ENCODE measurements at places on chromosomes 5 and 9.

- no peak for DNase-seq
These were observed 15.7 kb downstream of the NUDT12 start for GRCh38 chr5:103546858-103547257.

- DNase-seq: peak; percentile 55
These were observed 20.8 kb upstream of the MATR3 start for GRCh38 chr5:139272471-139273321.

- no peak for DNase-seq
These were observed 16.4 kb downstream of the NNT start for GRCh38 chr5:43619380-43619779.

- no peak for DNase-seq
These were observed 3.7 kb downstream of the LCN9 start for GRCh38 chr9:135666534-135667462.

DNA sequence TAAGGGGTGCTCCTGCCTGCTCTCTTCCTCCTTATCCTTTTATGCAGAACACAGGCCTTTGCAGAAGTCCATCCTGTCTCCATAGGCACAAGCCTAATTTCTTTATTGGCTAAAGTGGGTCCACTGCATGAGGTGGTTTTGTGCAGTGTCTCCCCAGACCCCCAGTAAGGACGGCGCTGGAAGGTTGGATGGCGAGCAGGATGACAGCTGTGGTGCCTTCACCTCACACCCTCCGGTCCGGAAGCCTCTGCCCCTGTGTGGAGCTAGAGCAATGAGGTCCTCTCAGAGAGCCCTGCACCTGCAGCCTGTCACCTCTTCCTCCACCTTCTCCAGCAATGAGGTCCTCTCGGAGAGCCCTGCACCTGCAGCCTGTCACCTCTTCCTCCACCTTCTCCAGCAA, 393.7 kb upstream of the IRX1 start:
- no peak for DNase-seq

GRCh38 chr5:59021837-59022514, 439.1 kb downstream of the RAB3C start:
- DNase-seq: no peak

GRCh38 chr5:165134155-165134554, 1628.7 kb downstream of the MAT2B start:
- no peak for DNase-seq

- peak; percentile 68 for DNase-seq
These were observed 55.8 kb downstream of the PTTG1 start for GRCh38 chr5:160477266-160477970.

DNA sequence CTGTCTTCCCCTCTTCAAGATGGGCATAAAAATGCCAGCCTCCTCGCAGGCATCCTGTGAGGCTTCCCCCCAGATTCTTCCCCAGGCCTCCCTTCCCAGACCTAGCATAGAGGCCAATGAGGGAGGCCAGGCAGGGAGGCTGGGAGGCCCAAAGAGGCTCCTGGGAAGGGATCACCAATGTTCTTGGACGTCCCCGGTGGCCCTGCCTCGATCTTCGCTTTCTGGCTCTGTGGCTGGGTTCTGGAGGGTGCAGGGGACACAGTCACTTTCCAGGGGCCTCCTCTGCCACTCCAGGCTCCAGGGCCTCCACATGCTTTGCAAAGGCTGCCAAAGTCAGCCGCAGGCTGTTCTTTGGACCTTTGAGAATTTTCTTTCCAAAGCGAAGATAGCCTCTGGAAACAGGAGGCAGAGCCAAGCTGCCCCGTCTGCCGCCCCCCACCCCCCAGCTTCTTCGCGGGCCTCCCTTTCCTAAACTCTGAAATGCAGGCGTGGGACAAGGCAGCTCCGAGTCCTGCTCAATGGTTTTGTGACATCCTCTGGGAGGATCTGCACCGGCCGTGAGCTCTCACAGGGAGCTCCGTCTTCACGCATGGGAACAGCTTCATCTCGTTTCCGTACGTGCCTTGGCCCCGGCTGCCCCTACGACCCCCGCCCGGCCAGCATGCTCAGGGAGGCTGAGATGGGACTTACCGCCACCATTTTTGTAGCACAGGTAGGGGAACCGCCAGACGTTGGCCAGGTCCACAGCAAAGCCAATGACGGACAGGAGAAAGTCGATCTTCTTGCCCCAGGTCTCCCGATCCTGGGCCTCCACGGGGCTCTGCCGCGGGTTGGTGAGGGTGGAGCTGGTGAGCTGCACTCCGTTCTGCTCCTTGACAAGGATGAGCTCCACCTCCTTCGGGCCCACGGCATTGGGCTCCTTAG, 2.8 kb downstream of the SLC6A3 start:
- no peak for DNase-seq

GRCh38 chr9:127344368-127345000, 52.5 kb upstream of the SLC2A8 start:
- no peak for DNase-seq

DNA sequence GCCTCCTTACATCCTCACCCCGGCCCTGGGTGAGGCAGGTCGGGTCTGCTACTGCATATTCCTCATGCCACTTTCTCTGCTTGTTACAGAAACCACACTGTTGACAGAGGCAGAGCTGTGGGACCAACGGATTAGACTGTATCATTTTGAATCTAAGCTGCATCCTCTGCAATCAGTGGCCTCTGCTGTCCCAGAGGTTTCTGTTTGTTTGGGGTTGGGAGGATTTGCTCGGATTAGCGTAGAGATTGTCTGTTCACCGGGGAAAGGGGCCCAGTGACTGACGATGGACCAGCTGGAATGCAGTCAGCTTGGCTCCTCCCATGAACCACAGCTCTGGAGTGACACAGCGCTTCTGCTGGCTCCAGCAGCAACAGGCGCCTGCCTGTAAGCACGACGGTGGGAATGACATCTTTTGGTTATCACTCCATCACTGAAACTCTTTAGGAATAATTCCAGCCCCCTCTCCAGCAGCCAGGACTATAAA, 37.3 kb upstream of the ADRA1B start:
- DNase-seq: no peak

DNA sequence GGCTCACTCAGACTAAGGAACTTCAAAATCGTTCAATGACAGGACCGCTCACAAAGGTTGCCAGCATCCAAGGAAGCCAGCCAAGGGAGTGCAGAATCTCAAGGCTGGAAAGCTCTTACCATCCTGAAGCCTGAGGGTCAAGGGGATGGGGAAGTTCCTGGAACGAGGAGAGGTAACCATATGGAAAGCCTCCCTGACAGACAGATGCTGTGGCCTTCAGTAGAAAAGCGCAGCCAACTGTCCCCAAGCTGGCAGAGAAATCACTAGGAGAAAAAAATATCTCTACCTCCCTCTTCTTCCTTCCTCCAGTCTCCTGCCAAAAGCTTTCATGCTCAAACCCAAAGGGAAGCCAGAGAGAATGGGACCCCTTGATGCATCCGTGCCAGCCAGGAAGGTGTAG, 90.5 kb upstream of the RANBP3L start:
- DNase-seq: no peak

- DNase-seq: peak; percentile 90
These were observed 8.7 kb upstream of the SLC2A8 start for GRCh38 chr9:127388037-127388855.

- no peak for DNase-seq
These were observed 1.2 kb downstream of the CXXC5 start for GRCh38 chr5:139649082-139649991.

GRCh38 chr5:2752059-2752820, 763 bp upstream of the IRX2 start:
- DNase-seq: no peak

GRCh38 chr5:178247481-178248456, 15.2 kb upstream of the PHYKPL start:
- no peak for DNase-seq

DNA sequence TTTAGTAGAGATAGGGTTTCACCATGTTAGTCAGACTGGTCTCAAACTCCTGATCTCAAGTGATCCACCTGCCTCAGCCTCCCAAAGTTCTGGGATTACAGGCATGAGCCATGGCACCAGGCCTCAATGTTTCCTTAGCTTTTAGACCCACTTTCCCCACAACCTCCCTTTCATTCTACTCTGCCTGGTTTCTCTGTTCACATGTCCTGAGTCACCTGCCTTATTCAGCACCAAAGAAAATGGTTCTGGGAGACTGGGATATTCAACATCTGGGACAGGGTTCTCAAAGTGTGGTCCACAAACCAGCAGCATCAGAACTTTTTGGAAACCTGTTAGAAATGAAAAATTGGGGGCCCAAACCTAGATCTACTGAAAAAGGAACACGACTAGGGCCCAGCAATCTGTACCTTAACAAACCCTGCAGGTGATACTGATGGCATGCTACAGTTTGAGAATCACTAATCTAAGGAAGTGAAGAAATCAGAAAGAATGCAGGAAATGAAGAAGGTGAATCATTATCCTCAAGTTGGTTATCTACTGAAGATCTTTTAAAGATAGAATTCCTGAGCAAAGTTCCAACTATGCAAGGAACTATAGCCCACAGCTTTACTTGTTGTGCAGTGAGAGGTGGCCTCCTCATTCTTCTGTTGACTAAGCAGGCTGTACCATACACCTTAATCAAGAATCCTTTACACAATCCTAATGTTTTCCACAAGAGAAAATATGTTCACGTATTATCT, 51.8 kb upstream of the CTNNAL1 start:
- DNase-seq: no peak

GRCh38 chr5:133694181-133694831, 82.0 kb upstream of the FSTL4 start:
- DNase-seq: no peak

GRCh38 chr5:102545175-102545574, 46.4 kb upstream of the SLCO6A1 start:
- no peak for DNase-seq

DNA sequence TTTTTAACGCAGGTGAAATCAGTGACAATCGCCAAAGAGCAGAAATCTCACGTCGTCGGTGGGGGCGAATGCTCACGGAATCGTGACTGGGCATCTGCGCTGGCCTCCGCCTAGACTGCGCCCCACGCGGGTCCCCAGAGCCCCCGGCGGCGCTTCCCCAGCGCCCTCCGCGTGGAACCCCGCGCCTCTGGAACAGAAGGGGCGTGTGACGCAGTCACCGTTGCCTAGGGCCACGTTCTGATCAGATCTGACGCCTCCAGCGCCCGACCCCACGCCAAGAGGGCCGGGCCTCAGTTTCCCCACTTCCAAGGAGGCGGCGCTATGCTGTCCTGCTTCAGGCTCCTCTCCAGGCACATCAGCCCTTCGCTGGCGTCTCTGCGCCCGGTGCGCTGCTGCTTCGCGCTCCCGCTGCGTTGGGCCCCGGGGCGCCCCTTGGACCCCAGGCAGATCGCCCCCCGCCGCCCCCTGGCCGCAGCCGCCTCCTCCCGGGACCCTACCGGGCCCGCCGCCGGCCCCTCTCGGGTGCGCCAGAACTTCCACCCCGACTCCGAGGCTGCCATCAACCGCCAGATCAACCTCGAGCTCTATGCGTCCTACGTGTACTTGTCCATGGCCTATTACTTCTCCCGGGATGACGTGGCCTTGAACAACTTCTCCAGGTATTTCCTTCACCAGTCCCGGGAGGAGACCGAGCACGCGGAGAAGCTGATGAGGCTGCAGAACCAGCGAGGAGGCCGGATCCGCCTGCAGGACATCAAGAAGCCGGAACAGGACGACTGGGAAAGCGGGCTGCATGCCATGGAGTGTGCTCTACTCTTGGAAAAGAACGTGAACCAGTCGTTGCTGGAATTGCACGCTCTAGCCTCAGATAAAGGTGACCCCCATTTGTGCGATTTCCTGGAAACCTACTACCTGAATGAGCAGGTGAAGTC, at the start of gene FTMT:
FTMT (plus strand) TSS at position 240 of the 932 bp plus-strand sequence; CDS start at position 322, 82 bp downstream.
- DNase-seq: no peak

GRCh38 chr5:150295172-150295634, 5.6 kb upstream of the CAMK2A start:
- no peak for DNase-seq

DNA sequence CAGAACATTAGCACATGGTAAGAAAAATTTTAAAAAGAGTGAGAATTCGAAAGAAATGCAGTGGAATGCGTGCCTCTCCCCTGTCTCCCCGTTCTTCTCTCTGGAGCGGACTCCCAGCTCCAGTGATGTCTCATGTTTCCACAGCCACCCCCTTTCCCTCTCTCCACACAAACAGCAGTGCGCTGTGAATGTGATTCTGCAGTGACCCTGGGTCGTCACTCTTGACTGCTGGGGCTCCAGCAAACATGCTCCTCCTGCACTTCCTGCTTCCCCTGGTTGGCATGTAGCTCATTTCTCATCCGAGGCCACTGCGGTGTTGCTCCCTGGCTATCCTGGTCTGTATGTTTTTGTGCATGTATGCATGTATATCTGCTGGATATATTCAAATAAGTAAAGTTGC, 13.3 kb downstream of the PHF2 start:
- DNase-seq: no peak

GRCh38 chr5:116145416-116145815, 60.6 kb downstream of the COMMD10 start:
- DNase-seq: peak; percentile 5

DNA sequence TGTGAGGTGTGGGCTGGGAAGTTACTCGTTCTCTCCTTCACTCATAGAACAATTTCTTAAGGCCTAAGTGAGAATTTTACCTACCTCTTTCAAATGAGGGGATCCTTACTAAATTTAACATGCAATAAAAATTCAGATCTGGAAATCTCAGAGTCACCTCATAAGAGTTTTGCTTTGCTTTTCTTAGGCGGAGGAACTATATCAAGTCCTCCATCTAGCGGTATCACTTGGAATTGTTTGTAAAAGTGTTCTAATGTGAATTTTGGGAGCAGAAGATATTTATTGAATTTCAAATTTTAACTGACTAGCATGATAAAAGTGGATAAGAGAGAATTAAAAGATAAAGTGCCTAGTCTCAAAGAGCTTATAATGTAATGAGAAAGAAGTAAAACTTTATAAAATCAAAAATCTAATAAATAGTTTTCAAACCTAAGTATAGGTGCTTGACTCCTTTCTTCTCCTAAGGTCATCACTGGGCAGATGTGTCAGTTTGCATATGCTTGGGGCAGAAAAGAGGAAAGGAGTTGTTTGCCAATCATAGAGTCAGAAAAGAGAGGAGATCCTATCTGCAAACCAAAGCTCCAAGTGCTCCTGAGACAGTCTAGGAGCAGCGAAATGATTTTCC, 145.7 kb upstream of the DAB2 start:
- peak; percentile 39 for DNase-seq

DNA sequence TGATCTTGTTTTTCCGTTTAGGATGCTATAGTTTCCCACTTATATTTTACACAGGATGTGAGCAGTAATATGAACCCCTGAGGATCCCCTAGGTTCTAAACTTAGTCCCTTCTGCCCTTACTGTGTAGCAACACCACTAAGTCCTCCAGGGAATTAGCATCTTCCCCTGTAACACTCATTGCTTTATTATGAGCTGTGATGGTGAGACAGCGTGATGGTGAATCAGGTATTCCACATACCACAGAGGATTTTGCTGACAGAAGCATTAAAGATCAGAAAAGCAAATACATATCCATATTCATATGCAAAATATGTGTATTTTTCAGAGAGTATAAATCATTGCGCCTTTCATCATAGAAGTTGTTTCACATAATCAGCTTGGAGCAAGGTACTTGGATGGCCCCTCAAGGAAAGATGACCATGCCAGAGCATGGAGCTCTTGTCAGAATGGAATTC, 317.0 kb downstream of the ICE1 start:
- no peak for DNase-seq
